ENCODE measurements at places on chromosomes 4 and X.

DNA sequence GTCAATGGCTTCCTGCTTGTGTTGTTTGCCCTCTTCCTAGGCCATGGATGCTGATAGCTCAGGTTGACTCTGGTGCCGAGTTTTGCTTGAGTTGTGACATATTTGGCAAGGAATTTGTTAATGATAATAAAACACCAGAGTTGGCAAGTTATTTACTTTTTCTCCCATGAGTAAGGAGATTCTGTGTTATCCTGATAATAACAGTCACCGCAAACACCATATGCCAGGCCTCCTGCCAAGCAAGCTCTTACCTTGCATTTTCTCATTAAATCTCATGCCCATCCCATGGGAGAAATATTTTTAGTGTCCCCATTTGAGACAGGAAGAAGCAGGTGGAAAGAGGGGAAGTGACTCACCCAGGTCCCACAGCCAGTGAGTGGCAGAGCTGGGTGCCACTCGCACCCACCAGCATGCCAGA, 67.4 kb upstream of the CLCN4 start:
- DNase-seq: no peak

DNA sequence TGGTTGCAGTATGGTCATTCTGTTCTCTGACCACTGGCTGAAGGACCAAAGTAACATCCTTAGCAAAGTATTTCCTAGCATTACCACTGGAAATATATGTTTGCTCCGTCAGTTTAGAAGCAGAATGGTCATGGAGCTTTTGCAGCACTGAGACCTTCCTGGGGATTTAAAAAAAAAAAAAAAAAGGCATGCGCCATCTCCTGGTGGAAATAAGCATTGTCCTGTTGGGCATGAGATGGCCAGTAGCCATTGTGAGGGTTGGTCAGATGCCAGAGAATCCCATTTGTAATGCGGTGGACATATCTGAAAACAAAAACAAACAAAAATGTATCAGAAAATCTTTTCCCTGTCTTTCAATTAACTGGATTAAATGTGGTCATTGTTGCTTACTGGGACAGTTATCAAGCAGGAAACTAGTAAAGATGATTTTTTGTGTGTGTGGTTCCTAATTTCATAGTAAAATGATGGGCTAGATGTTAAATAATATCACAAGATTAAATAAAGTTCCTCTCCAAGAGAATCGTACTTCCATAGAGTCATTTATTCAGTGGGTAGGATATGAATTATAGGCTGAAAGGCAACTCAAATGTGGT, 139.6 kb downstream of the SOWAHB start:
- no peak for DNase-seq

- no peak for DNase-seq
Observed at GRCh38 chr4:155620637-155621036, 46.0 kb upstream of the GUCY1A1 start.

DNA sequence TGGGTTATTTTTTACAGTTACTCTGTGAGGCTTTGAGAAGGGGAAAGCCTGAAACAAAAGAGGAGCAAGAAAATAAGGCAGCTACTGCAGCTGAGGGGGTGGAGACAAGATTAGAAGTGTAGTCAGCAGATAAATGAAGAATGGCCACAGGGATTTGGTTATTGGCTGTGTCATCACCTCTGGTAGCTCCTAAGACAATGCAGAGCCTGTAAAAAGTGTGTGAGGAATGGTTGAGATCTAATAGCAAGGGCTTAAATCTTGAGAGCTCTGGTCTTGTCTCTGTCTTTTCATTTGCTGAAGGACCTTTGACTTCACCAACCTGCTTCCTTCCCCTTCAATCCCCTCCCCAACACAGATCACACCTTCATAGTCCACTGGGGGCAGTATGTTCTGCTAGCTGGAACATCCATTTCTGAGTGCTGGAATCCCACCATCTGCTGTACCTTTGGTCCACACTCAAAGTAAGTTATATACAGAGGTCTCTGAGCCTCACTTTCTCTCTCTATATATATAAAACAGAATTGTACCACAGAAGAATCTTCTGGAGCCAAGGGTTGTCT, 213.7 kb upstream of the ZIC3 start:
- DNase-seq: no peak

- no peak for DNase-seq
Observed at GRCh38 chr4:2276581-2277325, 14.8 kb upstream of the MXD4 start.

DNA sequence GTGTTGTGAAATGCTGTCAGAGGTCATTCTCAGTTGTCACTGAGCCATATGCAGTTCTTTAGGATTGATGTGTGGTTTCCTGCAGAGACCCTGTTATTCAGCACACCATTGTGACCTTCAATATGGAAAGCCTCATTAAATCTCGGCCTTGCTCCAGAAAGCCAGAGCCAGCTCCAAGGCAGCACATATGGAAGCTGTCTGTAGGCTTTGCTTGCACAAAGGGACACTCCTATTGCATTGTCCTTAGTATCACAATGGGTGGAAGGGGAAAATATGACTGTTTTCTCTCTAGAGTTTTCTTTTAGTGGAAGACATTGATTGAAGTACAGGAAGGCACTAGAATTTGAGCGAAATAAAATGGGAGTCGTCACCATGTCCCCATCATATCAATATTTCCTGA, 179.0 kb downstream of the CEP135 start:
- DNase-seq: no peak

- no peak for DNase-seq
Observed at GRCh38 chr4:81039351-81039972, 9.0 kb downstream of the BMP3 start.

GRCh38 chr4:186027405-186027804, 41.6 kb upstream of the TLR3 start:
- DNase-seq: no peak

GRCh38 chrX:136856551-136856950, 24.0 kb downstream of the RBMX start:
- DNase-seq: no peak

GRCh38 chrX:109847257-109848187, 114.5 kb upstream of the ACSL4 start:
- DNase-seq: no peak

GRCh38 chr4:119984996-119985395, 81.7 kb downstream of the MAD2L1 start:
- DNase-seq: no peak

DNA sequence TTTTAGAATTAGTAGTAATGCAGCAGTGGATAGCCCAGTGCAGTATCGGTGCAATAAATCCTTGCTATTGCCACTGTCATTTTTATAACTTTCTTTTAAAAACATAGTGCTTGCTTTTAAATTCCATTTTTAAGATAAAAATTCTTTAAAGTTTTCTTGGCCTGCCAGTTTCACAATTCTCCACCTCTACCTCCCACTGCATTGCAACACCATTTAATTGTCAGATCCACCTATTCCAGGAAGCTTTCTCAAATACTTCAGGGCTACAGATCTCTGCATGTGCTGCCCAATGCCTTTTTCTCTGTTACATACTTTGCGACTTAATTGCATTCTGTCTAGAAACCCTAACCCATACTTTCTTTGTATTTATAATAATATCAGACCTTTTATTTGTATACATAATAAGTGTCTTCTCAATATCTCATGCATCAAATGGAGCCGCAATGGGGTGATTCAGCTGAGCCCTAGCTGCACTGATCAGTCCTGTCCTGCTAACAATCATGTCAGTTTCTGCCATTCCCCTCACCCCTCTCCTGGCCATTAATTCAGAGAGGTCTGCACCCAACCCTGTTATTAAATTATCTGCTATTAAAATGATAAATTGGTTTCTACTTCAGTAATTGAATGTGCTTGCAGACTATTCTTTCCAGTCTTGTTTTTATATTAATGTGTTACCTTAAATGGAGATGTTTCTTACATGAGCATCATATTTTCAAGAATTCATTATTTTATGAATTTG, 193.1 kb downstream of the SLIT2 start:
- DNase-seq: no peak

- DNase-seq: no peak
Observed at GRCh38 chr4:159904906-159905305, 802.0 kb downstream of the RAPGEF2 start.

DNA sequence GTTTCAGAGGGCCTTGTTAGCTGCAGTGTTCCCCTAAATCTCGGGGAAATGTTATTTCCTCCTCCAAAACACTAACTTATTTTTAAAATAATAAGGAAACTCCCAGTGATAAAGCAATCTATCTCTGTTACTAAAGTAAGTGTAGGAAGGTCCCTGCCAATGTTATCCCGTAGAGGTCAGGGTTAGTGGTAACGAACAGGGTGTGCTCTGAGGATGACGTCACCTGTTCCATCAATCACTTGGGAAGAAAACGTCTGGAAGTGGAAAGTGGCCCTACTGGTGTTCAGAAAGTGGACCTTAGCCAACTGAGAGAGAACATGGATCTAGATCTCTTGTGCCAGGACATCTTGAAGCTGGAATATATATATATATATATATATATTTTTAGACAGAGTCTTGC, 249.5 kb downstream of the BCOR start:
- DNase-seq: no peak

DNA sequence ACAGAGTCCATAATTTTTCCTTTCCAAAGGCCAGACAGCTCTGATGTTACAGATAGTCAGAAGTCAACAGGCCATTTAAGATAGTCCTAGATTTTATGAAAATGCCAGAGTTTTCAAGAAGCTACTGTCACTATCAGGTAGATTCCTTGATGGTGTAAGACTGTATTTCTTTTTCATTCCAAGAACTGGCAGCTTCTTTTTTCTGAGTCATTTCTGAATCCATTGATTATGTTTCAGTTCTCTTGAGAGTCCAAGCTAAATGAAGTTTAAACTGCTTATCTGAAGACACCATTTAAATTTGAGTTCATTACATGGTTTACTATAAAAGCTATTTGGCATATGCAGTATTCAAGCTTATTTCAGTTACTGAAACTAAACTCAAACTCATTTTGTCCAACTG, 44.6 kb downstream of the RASSF6 start:
- no peak for DNase-seq

DNA sequence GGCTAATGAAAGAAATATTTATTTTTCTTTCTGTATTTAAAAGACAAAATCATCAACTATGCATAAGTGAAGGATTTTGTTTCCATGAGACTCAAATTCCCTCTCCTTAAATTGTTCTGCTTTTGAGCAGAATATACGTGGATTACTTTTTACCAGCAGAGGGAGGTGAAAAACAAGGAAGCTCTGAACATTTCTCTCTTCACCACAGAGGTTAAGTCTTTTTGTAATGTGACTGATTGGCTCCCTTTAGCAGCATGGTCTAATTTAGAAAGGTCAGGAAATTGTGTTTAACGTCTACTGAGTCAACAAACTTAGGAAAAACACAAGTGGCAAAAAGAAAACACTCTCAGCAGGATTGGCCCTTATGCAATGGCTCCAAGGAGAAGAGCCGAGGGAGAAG, 55.1 kb upstream of the F9 start:
- DNase-seq: no peak

DNA sequence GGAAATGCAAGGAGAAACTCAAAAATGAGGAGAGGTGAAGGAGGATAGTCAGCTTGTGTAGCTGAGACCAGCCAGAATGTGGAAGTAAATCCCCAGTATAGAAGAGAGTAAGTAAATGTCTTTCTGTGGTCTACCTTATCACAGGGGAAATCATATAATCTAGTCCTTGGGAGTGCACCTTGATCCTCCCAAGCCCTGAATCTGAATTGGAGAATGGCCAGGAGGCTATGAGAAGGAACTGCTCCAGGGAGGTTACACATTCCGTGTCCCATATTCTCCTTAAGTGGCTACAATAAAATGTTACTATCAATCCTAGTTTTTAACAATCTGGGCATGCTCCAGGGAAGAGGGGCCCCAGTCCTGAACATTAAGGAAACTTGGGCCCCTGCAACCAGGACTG, 10.8 kb downstream of the AGTR2 start:
- no peak for DNase-seq

DNA sequence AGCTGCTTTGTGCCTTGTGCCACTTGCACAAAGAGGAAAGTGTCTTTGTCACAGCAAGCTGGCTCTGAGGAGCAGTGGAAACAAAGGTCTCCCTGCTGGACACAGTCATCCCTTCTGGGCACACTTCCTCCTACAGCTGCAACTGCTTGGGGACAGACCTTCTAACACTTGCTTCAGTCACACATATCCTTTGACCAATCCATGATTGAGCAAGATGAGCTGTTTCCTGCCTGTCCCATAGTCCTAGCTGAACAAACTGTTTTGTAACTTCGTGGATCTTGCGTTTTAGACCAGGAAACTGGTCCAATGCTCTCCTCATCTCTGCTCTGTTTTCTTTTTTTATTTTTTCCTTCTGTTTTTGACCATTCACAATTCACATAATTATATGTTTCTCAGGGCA, 98.5 kb downstream of the RRAGB start:
- no peak for DNase-seq

- no peak for DNase-seq
Observed at GRCh38 chrX:115112411-115112810, 76.8 kb upstream of the RBMXL3 start.

GRCh38 chr4:120754590-120754989, 167.9 kb downstream of the PRDM5 start:
- no peak for DNase-seq

- DNase-seq: no peak
Observed at GRCh38 chrX:72028701-72029470, 102.8 kb downstream of the RTL5 start.

GRCh38 chr4:137601934-137602333, 69.6 kb upstream of the PCDH18 start:
- no peak for DNase-seq

DNA sequence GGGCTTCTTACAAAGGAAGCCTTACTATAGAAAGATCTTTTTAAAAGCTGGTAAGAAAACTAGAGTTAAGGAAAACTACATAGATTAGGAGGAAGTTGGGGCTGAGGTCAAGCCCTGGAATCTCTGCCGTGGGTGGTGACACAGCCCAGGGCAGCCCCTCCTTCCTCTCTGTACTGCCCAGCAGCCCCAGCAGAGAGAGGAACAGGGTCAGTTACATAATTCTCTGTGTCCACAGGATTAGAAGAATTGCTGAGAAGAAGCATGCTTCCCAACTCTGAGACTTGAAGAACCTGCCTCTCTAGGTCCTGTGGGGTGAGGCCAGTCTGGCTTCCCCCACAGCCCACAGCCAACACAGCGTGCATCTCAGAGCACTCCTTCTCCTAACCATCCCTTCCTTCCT, 9.2 kb upstream of the ABLIM2 start:
- DNase-seq: no peak

DNA sequence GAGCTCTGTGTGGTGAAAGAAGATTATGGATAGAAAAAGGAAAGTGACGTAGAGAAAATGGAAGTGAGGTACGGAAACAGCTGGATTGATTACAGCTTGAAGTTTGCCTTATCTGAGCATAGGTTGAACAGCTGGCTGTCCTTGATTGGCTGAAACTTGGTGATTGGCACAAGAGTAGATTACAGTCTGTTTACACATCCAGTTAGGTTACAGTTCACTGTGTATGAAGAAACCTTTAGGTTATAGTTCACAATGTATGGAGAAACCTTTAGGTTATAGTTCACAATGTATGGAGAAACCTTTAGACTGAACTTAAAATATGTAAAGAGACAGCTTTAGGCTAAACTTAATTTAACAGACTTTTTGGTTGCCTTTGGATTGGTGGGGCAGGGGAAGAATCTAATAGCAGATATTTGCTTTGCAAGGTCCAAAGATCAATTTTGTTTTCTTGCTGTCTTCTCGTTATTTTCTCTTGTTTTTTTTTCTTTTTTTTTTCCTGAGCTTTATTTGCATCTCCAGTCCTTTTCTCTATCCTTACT, 15.6 kb upstream of the ART3 start:
- no peak for DNase-seq
